Stimulated activated CD8-positive, alpha-beta memory T cell treated with anti-CD3 and anti-CD28 coated beads, Interleukin-4, amount 100 ng/mL, for 1 hour (primary cell): ENCODE measurements at places on chromosomes 3 and 15.

DNA sequence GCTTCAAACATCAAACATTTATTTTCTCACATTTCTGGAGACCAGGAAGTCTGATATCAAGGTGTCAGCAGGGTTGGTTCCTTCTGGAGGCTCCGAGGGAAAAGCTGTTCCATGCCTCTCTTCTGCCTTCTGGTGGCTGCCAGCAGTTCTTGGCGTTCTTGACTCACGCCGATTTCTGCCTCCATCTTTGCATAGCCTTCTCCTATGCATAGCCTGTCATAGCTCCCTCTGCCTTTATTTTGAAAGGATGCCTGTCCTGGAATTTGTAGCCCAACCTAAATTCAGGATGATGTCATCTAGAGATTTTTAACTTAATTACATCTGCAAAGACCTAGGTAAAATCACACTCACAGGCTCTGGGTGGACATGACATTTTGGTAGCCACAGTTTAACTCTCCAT is 70.4 kb downstream of the RGMA start:
- DNase-seq, result no peak

GRCh38 chr15:46386356-46386755 is 751.5 kb downstream of the SQOR start:
- no peak for DNase-seq

- DNase-seq, result no peak
These were observed 18.9 kb downstream of the RGMA start for GRCh38 chr15:93070132-93070531.

DNA sequence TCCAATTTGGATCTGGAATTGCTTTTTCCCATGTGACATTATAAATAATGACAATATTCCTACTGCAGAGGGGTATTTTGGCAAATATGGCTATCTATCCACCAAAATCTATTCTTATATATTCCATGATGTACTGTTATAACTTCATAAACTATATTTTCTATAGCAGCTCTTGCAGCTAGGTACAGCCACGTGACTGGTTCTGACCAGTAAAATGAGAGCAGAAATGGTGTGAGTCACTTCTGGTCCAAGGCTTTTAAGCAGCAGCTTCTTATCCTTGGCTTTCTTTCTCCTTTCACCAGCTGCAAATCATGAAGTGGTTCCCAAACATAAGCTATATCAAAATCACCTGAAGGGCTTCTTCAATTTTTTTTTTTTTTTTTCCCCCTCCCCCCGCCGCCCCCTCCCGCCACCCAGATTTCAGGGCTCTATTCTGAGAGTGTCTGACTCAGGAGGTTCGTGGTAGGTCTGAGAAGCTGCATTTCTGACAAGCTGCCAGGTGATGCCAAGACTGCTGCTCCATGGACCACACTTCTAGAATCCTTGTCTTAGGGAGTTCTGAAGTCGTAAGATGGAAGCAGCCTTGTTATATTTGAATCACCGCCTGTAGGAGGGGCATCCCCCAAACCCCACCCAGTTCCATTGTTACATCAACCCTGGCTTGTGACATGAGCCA is 357.5 kb downstream of the CHST2 start:
- no peak for DNase-seq

GRCh38 chr3:64290161-64290560 is 64.9 kb upstream of the PRICKLE2 start:
- DNase-seq, result no peak
